ENCODE measurements at places on chromosomes 7 and 10. TPM values are rescaled to one million over a fixed set of nuclear protein-coding genes. Genes with fewer than 3 reads are reported as not detected.

DNA sequence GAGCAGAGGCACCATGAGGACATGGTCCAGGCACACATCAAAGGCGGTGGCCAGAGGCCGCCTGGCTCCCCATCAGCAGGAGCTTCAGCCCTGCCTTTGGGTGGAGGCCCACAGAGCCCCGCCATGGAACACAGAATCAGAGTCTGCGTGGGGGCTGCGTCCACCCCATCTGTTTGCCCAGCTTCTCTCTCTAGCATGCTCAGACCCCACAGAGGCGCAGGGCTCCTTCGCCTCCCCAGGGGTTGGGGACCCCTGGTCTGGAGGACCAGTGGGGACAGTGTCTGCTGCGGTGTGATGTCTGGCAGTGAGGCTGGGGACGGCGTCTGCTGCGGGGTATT, 321.9 kb downstream of the PTPRN2 start:
- no peaks in the 10 kb centered on the region for H3K36me3 ChIP-seq
- H3K4me3 ChIP-seq: no peak overlapping the region
- no peak for DNase-seq

- no peaks in the 10 kb centered on the region for H3K36me3 ChIP-seq
- no peak overlapping the region for H3K4me3 ChIP-seq
- DNase-seq: no peak
- H3K27ac ChIP-seq: no peak overlapping the region
- no peaks in the 10 kb centered on the region for H3K27me3 ChIP-seq
These were observed 553.3 kb downstream of the INHBA start for GRCh38 chr7:41149576-41149975.

DNA sequence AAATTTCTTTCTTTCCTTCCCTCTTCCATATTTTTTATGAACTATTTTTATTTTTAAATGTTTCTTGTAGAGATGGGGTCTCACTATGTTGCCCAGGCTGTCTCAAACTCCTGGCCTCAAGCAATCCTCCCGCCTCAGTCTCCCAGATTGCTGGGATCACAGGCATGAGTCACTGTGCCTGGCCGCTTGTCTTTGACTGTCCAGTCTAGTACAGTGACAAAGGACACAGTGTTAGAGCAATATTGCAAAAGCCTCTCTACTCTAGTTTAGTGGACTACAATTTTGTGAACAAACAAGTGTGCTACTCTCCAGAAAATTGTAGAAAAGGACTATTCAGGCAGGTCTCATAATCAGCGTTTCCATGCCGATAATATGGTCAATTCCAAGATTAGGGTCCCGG, 11.0 kb downstream of the CPA4 start:
- H3K27me3 ChIP-seq: no peaks in the 10 kb centered on the region
- DNase-seq: no peak
- no peaks in the 10 kb centered on the region for H3K4me1 ChIP-seq
- H3K27ac ChIP-seq: no peak overlapping the region
- H3K36me3 ChIP-seq: no peaks in the 10 kb centered on the region

- no peaks in the 10 kb centered on the region for H3K27me3 ChIP-seq
- no peak overlapping the region for H3K27ac ChIP-seq
These were observed 515.3 kb downstream of the GRID1 start for GRCh38 chr10:85851325-85851724.

GRCh38 chr7:102169651-102170392, 116.8 kb upstream of the SH2B2 start:
- H3K27ac ChIP-seq: peak overlapping the region; percentile 51
- no peaks in the 10 kb centered on the region for H3K36me3 ChIP-seq
- H3K4me1 ChIP-seq: no peaks in the 10 kb centered on the region
- no peak for DNase-seq

DNA sequence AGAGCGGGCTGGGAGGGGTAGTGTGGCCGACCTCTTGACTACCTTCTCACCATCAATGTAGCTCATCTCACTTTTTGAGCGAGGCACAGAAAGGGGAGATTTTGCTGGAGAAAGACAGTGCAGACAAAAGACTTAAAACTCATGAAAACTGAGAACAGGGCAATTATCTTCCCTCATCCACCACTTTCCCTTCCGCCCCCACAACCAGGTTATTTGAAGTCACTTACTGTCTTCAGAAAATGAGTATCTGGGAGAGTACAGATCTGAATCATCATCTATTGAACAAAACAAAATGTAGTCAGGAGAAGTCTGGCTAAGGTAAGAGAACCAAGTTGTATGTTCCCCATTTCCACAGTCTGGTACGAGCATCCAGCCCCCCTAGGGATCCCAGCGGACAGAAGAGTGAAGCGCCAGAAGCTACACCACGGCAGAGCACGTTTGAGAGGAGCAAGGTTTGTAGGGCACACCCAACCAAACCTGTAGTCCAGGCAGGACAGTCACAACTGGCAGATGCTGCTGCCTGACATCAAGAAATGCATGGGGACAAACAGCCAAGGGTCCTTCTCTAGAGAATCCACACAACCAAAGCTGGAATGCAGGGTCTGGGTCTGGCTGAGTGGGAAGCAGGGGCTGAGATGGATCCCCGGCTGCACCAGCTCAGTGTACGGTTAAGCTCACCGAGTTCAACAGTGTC, 93.4 kb upstream of the PDLIM1 start:
- no peak for DNase-seq
- no peak overlapping the region for H3K4me3 ChIP-seq
- H3K27me3 ChIP-seq: no peaks in the 10 kb centered on the region
- peaks cover 36% of the 10 kb centered on the region for H3K4me1 ChIP-seq

DNA sequence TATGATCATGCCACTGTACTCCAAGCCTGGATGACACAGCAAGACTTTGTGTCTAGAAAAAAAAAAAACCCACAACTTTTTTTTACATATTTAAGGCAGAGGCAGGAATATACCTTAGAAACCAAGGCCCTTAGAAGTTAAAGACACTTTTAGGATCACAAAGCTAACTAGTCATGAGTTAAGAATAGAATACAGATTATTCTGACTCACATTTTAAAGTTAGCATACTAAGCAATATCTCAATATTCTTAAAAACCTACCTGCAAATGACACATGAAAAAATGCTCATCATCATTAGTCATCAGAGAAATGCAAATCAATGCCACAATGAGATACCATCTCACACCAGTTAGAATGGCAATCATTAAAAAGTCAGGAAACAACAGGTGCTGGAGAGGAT, 177.7 kb downstream of the CHCHD3 start:
- H3K4me1 ChIP-seq: no peaks in the 10 kb centered on the region
- H3K27ac ChIP-seq: no peak overlapping the region
- no peaks in the 10 kb centered on the region for H3K27me3 ChIP-seq
- no peaks in the 10 kb centered on the region for H3K36me3 ChIP-seq
- no peak overlapping the region for H3K4me3 ChIP-seq

DNA sequence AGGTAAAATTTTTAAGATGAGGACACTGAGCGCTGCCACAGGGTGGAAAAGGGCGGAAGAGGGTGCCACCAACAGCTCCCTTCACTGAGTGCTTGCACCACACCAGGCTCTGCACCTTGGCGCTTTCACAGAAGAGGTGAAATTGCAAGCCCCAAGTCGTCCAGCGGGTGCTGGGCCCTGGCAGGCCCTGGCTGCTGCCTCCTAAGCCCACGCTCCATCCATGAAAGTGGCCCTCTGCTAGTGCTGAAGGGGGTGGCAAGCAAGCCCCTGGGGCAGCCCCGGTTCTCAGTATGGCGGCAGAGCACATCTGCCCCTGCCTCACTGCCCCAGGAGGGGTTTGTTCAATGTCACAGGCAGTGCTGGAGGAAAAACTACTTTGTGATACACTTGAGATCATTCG, 95.1 kb downstream of the SLIT1 start:
- no peak overlapping the region for H3K4me3 ChIP-seq
- H3K4me1 ChIP-seq: no peaks in the 10 kb centered on the region
- H3K27ac ChIP-seq: no peak overlapping the region
- no peaks in the 10 kb centered on the region for H3K36me3 ChIP-seq

GRCh38 chr7:114939484-114940097, 17.7 kb downstream of the MDFIC start:
- no peak overlapping the region for H3K4me3 ChIP-seq
- no peaks in the 10 kb centered on the region for H3K27me3 ChIP-seq
- no peak for DNase-seq
- H3K4me1 ChIP-seq: peaks cover 27% of the 10 kb centered on the region
- no peak overlapping the region for H3K27ac ChIP-seq

DNA sequence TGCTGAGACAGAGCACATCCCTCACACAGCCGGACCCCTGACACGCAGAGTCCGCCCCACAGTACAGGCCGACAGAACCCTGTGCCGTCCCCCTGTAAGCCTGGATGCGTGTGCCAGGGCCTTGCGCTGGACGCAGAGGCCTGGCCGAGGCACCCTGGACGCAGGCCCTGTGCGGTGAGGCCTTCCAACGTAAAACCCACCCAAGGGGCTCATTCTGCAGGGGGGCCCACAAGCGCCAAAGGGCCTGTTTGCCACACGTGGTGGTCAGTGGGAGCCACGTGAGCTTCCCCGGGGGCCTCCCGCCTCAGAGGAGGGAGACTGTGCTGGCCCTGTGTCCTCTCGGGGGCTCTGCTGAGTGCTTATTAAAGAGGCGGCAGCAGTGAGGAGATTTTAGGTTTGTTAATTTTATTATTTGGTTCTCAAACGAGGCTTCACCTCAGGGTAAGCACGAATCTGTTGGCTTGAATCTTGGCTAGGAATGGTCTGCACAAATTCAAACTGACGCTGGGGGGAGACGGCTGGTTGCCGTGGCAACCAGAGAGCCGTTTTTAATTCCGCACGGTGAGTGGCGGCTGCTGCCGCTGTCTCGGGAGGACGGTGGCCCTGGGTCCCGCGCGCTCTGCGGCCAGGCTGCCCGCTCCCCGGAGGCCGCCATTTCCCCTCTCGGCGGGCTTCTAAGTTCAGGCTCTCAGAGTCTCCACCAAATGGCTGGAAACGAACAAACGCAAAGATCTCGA, 4.9 kb upstream of the ADGRA1 start:
- H3K27me3 ChIP-seq: peaks cover 57% of the 10 kb centered on the region
- H3K4me3 ChIP-seq: no peak overlapping the region
- no peak for DNase-seq
- H3K36me3 ChIP-seq: no peaks in the 10 kb centered on the region
- no peak overlapping the region for H3K27ac ChIP-seq
- peaks cover 3% of the 10 kb centered on the region for H3K4me1 ChIP-seq

Gene MYH16
- not detected for total RNA-seq

Gene APBB1IP
- total RNA-seq: 7.6 TPM

Gene MACC1
- 9.8 TPM for total RNA-seq

Gene LIPF
- total RNA-seq: not detected

Gene PCGF6
- 33.2 TPM for total RNA-seq

Gene PDE6C
- total RNA-seq: not detected

Gene HSPA12A
- 9.7 TPM for total RNA-seq

Gene CPED1
- total RNA-seq: 14.7 TPM

Gene EBF3
- total RNA-seq: 0.37 TPM

Measured in transverse colon (tissue), 4 donors.